ENCODE measurements at places on chromosomes 7 and 10.

DNA sequence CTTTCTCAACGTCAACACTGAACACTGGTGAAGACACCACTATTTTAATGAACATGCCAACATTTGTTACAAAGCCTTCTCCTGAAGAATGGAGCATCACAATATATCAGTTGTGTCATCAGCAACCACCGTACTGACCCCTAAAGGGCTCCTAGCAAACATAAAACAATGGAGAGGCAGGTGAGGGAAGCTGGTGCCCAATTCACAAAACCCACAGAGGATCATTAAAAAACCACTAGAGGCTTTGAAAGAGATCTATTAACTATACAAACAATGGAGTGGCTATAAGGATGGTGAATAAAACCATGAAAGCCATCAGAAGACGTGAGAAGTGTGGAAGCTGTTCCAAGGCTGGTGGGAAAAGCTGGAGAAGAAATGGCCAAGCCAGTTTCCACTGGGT lies 150.8 kb downstream of the FAM107B start:
- DNase-seq: no peak

DNA sequence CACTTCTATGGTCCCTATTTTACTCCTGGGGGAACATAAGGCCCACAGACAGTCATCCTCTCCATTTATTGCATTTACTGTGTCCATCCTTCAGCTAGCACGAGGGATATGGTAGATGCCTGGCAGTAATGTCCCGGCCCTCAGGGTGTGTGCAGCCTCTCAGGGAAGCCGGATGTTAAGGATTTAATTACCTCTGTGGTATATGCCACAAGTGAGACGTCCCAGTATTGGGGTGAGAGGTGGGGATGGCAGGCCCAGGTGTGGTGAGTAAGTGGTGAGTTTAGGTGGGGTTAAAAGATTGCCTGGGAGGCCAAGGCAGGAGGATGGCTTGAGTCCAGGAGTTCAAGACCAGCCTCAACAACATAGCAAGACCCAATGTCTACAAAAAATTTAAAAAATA lies 144.9 kb downstream of the SH3PXD2A start:
- no peak for DNase-seq

GRCh38 chr10:6203331-6204062 lies 765 bp downstream of the PFKFB3 start:
- peak; percentile 47 for DNase-seq

- no peak for DNase-seq
Measured at GRCh38 chr7:1514995-1515401, 10.8 kb upstream of the INTS1 start.

GRCh38 chr10:69092959-69093850 lies 5.3 kb downstream of the SRGN start:
- DNase-seq: peak; percentile 68

- no peak for DNase-seq
Measured at GRCh38 chr7:25456467-25457171, 228.3 kb upstream of the NPVF start.

GRCh38 chr7:109092268-109092667 lies 522.6 kb downstream of the DNAJB9 start:
- no peak for DNase-seq

- DNase-seq: no peak
Measured at GRCh38 chr7:2079332-2080059, 153.2 kb downstream of the MAD1L1 start.

DNA sequence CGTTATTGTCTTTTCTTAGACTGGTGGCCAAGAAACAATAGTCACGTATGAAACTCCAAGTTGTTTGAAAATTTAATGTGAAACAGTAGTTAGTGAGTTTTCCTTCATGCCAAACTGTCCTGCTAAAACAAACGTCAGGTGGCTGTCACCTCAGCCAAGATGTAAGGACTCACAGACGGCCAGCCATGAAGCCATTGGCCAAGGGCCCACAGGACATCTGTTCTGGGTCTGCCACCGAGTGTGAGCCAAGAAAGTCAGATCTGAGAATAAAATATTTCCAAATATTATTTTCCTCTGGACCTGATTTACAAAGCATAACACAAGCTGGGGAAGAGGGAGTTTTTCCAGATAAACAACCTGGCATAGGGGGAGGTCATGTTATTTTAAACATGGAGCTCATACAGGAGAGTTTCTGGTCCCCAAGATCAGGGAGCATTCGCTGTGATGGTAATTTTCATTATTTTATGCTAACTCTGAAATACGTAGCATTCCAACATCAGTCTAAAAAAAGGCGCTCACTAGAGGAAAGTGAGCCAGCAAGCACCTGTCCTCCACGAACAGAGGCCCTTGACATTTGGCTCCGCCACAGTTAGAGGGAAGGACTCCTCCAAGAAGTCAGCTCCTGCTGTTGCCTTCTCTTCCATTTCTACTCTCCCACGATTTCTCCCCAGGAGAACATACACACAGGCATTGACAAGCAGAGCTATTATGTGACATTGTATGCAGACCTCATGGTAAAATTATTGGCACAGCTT lies 38.9 kb upstream of the LANCL2 start:
- DNase-seq: no peak

GRCh38 chr10:26914898-26915297 lies 54.1 kb upstream of the ABI1 start:
- DNase-seq: no peak

- DNase-seq: no peak
Measured at GRCh38 chr10:48594371-48594770, 10.5 kb downstream of the ARHGAP22 start.

DNA sequence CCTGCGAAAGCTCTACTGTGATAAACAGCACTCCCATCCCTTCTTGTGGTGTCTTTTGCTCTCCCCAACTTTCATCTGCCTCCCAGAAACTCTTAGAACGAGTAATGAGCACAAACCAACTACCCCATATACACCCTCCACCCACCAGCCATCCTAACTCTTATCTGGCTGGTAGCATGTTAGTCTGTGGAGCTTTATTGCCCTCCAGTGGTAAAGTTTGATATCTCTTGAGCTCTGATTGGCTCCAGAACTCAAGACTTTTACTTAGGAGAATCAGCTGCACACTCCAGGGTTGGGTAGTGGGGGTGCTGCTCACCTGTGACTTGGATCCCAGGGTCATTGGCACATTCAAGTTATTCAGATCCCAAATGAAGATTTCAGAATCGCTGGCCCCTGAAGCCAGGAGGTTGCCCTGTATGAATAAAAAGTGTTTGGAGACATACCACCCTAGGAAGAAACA lies 10.9 kb downstream of the SEC31B start:
- DNase-seq: no peak

DNA sequence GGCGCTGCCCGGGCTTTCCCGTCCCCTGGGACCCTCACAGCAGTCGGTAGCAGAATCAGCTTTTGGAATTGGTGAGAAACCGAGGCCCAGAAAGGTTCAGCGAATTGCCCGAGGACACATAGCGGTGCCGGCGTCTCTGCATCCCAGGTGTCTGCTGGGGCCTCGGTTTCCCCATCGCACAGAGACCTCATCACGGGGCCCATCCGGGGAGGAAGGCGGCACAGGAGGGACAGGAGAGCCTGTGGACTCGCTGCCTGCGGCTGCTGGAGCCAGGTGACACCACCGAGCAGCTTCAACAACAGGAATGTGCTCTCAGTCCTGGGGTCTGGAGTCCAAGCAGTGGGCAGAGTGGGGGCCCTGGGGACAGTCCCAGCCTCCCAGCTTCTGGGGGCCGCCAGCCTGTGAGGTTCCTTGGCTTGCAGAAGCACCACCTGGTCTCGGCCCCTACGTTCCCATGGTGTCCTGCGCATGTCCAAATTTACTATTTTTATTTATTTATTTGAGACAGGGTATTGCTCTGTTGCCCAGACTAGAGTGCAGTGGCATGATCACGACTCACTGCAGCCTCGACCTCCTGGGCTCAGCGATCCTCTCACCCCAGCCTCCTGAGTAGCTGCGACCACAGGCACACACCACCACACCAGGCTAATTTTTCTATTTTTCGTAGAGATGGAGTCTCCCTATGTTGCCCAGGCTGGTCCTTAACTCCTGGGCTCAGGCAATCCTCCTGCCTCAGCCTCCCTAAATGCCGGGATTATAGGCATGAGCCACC lies 539 bp upstream of the COX19 start:
- no peak for DNase-seq

GRCh38 chr7:151087245-151088018 lies 1.2 kb downstream of the AGAP3 start:
- DNase-seq: no peak

DNA sequence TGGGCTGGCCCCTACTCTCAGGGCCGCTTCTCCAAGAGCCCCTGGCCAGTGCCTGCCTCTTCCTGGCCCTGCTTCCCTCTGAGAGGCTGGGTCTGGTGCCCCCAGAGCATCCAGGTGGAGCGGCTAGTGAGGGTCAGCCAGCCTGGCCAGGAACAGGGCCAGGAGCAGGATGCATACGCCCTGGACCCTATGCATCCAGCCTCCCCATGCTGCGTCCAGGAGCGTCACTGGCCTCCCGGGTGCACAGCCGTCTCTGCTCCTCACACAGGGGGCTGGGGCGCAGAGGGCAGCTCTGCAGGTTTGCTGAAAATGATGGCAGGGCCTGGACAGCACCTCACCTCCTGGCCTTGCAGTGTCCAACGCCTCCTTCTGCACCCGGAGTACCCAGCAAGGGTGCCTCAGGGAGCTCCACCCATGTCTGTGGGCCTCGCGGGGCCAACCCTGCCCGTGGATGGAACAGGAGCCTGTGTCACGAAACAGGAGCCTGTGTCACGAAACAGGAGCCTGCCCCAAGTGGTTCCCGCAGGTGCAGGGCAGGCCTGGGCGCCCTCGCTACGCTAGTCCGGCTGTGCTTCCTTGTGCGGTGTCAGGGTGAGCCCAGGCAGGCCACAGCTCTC lies 246.2 kb upstream of the PPP2R2D start:
- no peak for DNase-seq

- DNase-seq: no peak
Measured at GRCh38 chr7:142391191-142391992, 133.5 kb upstream of the PRSS58 start.

DNA sequence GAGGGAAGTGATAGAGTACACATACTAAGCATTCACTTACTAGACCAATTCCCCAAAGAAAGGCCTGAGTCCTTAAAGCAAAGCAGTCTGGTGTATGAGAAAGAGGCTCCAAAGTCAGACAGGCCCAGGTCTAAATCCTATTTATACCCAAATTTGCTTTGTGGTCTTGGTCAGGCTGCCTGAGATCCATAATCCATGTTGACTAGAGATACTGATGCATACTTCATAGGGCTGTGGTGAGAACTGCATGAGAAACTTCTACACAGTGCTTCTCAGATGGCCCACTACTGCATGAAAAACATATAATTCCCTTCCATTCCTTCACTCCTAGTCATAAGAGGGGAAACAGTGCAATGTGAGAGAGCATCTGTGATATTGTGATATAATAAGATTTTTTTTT lies 81.6 kb upstream of the SP4 start:
- DNase-seq: no peak

DNA sequence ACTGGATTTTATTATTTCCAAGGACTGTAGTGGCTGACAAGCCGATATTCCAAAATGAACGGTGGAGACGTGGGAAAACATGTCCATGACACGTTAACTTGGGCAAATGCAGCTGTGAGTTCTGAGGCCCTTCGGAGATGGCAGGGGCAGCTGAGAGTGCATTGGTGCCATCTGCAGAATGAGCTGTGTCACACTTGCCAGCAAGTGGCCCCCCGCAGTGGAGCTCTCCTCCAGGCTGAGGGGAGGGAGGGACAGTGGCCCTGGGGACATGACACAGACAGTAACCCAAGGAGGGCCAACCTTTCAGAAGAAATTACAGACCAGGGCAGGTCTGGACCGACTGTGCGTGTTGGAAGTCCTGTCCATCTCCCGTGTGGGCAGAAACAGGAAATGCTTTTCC lies 139.4 kb downstream of the SVIL start:
- no peak for DNase-seq

- no peak for DNase-seq
Measured at GRCh38 chr10:24721229-24722106, 2.2 kb downstream of the ARHGAP21 start.

DNA sequence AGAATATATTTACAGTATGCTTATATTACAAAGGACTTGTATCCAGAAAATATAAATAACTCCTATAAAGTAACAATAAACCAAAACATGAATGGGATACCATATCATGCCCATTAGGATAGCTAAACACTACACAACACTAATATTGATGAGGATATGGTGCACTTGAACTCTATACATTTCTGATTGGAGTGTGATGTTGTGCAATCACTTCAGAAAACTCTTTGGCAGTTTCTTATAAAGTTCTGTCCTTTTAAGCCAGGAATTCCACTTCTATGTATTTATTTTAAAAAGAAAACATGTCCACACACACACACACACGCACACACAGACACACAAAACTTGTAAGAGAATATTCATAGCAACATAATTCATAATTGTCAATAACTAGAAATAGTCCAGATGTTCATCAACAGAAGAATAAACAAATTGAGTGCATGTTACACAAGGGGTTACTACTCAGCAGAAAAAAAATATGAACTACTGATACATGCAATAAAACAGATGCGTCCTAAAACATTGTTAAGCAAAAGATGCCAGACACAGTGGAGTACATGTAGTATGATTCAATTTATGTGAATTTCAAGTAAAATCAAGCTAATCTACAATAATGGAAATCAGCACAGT lies 416.0 kb downstream of the PLXDC2 start:
- no peak for DNase-seq

GRCh38 chr7:75694638-75695399 lies 43.9 kb downstream of the HIP1 start:
- DNase-seq: no peak

DNA sequence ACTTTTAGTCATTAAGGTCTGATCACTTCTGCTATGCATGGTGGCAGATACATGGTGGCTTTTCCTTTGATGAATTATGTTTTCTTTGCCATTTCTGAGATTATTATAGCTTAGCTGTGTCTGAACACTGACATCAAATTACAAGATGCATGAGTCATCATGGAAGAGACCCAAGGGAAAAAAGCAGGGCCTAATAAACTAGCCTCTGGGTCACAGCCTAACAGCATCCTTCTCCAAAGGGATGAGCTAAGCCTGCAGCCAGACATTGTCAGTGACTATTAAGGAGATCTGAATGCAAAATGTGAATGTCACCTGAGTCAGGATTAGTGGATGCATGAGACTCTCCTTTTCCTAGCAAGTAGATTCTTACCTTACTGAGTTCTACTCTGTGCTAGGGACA lies 19.1 kb upstream of the OGDHL start:
- no peak for DNase-seq

GRCh38 chr7:112021379-112022044 lies 184.7 kb downstream of the DOCK4 start:
- no peak for DNase-seq

DNA sequence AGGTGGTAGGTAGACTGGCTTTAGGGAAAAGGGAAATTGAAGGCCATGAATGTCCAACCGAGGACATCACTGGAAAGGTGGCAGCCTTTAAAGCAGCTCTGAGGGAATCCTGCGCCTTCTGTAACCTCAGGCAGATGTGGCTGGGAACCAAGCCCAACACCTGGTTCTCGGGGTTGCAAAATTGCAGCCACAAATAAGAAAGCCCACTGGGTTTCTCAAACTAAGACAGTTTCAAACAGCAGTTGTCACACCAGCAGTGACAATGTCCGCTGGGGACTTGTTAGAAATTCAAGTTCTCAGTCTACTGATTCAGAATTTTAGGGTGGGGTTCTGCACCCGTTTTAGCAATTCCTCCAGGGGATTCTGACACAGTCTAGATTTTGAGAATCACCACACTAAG lies 42.7 kb upstream of the STEAP1B start:
- DNase-seq: no peak

GRCh38 chr10:42744134-42744701 lies 38.4 kb upstream of the BMS1 start:
- no peak for DNase-seq
